ENCODE measurements at places on chromosomes 7 and 10.

- no peak for DNase-seq
Measured at GRCh38 chr10:84606428-84606827, 278.0 kb downstream of the CCSER2 start.

- peak; percentile 71 for DNase-seq
Measured at GRCh38 chr10:119608316-119609155, 11.8 kb upstream of the TIAL1 start.

DNA sequence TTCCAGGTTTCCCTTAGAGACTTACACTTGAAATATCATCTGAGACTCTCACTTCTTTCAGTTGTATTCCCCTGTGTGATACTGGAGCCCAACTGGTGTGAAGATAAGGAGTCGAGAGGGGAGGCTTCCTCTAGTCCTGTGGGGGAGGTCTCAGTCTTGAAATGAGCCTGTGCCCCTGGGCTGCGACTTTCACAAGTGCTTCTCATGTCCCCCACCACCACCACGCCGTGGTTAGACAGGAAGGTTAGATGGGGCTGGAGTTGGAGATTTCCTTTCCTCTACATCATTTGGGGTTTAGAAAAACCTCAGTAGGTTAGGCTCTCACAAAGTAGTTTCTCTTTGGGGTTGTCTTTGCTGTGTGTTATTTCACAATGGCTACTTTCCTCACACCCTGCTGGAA, 25.6 kb upstream of the MKX start:
- DNase-seq: no peak

DNA sequence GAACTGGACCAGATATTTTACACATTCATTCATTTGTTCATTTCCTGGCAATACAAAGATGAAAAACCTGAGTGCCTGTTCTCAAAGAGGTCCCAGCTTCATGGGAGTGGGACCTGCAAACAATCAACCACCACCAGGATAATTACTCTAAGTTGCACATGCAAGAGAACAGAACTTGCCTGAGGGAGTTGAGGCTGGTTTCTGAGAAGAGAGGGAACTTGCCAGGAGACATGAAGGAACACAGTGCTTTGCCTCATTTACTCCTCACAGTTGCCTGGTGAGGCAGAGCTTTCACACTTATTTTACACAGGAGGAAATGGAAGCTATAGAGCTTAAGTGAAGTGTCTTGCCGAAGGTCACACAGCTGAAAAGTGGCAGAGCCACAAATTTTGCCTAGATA, 170.1 kb downstream of the SORCS3 start:
- DNase-seq: no peak

DNA sequence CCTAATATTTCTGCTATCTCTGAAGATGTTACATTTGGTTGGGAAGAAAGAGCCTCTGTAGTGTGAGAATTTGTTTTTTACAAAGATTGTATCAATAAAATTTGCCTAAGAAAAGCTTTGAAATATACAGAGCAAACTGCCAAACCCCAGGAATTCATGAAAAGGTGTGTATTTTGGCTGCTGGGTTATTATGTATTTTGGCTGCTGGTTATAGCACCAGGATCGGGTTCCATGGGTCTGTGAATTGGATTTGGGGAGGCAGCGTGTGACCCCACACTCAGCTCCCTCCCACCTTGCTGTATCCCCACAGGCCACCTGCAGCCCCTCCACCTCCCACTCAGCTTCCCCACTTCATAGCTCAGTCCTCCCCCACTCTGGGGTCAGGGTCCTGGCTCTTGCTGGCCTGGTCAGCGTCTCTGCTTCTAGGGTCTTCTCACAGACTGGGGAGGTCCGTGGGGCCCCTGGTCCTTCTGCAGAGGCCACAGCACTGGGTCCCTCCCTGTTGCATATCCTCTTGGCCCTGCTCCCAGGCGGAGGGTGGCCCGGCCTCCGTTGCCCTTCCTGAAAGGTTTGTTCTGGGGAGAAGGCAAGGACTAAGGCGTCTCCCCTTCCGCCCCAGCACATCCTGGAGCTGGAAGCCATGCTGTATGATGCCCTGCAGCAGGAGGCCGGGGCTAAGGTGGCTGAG, 24.0 kb upstream of the DPYSL4 start:
- no peak for DNase-seq
